NCI-H2081 (cell line): ENCODE measurements at places on chromosomes 6 and 20.

GRCh38 chr6:52546678-52547077 is 30.2 kb downstream of the TRAM2 start:
- DNase-seq = no peak

DNA sequence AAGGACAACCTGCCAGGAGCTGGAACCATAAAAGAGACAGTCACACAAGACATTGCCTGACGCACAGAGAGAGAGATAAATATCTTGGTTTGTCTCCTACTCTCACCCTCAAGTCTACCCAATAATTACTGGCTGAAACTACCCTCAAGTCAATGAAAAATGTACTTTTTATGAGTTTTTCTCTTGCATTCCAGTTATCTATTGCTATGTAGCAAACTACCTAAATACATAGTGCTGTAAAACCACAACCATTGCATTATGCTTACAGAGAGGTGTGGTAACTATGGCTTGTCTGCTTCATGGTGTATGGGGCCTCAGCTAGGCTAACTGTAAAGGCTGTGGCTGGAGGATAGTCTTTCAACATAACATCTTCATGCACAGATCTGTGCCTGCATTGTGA is 247.8 kb downstream of the HAO1 start:
- no peak for DNase-seq

DNA sequence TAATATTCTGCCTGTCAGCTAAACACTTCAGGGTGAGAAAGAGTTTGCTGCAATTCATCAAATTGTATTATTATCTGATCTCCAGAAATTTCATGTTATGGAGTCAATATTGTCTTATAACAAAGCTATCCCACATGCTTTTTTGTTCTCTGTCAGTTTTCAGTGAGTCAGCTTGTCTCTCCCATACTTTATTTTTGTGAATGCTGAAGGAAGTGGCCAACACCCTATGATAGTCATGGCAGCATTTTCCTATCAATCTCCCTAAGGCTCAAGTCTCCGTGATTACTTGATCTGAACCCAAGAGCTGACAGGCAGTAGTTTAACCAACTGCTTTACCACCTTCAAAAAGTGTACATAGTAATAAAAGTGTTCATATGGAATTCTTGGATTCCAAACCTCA is 42.2 kb downstream of the RFPL4B start:
- DNase-seq = no peak

DNA sequence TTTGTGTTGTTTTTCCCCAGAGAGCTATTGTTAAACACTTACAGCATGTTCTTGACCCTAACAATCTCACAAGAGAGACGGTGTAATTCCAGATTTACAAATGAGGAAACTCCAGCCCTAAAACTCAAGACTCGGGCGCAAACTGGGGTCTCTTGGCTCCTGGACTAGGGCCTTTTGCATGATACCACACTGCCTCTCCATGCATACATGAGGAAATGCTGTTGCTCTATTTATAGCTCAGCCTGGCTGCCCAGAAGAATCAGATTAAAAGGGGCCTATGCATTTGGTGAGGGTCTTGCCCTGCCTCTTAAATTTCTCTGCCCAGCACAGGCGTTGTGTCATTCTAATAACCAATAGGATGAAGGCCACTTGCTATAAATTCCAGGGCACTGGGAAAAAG is 30.5 kb upstream of the SNRPB2 start:
- no peak for DNase-seq

- no peak for DNase-seq
Observed at GRCh38 chr6:151422981-151423380, 28.9 kb downstream of the RMND1 start.

GRCh38 chr6:147142684-147143245 is 61.5 kb upstream of the STXBP5 start:
- no peak for DNase-seq

GRCh38 chr6:121247386-121247785 is 86.9 kb downstream of the TBC1D32 start:
- no peak for DNase-seq

DNA sequence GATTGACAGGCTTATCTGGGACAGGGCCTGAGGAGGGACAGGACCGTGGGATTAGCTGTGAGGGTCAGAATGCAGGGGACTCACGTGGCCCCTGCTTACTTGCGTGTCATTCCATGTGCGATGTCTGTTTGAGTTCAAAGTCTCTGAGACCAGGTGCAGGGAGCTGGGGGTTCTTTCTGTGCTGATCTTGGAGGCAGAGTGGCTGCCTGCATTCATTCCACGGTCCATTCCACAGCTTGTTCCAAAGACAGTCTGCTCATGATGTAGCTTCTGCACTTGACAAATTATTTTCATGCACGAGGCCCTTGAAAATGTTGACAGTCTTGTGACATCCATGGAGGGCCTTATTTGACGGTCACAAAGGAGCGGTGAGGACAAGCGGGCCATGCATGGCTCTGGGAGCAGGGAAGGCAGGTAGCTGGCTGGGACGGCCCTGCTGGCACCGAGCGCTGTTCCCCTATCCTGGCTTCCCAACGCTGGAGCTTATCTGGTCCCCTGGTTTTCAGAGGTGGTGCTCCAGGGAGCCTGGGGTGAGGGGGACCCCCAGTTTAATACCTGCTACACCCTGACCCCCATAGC is 156.3 kb upstream of the RNF24 start:
- no peak for DNase-seq

GRCh38 chr6:140311146-140311545 is 936.7 kb upstream of the CITED2 start:
- no peak for DNase-seq

DNA sequence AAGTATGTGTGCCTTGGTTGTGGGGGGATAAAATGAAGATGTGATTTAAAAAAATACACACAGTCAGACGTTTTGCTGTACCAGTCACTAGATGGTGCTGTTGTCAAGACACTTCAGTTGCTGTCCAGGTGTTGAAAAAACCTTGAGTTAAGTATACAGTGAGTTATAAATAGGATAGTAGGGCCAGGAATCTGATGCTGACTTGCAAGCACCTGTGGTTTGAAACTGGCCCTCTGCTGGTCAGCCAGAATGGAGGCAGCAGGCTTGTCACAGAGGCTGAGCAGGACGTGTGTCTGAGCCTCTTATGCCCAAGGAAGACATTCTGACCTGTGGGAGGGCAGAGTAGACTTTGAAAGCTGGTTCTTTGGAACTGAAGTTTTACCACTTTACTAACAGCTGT is 27.8 kb downstream of the RNF8 start:
- peak; percentile 71 for DNase-seq

GRCh38 chr20:47950124-47950912 is 165.0 kb upstream of the SULF2 start:
- DNase-seq = peak; percentile 15

DNA sequence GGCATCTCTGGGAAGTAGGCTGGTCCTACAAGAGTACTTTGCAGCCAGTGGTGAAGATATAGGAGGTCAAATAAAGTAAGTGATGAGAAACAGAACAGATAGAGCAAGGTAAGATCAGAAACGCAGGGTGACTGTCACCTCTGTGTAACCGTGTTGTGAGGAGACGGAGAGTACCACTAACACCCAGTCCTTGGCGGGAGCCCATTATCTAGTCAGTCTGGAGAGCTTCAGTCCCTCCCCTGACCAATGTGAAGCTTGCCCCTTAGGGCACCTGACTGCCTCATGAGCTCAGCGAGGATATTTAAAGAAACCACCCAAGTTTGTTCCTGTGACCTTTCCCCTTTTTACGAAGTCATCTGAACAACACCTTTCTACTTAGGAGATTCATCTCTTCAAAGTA is 110.0 kb downstream of the SAMD5 start:
- no peak for DNase-seq

GRCh38 chr6:25103603-25104002 is 167.8 kb upstream of the RIPOR2 start:
- no peak for DNase-seq

DNA sequence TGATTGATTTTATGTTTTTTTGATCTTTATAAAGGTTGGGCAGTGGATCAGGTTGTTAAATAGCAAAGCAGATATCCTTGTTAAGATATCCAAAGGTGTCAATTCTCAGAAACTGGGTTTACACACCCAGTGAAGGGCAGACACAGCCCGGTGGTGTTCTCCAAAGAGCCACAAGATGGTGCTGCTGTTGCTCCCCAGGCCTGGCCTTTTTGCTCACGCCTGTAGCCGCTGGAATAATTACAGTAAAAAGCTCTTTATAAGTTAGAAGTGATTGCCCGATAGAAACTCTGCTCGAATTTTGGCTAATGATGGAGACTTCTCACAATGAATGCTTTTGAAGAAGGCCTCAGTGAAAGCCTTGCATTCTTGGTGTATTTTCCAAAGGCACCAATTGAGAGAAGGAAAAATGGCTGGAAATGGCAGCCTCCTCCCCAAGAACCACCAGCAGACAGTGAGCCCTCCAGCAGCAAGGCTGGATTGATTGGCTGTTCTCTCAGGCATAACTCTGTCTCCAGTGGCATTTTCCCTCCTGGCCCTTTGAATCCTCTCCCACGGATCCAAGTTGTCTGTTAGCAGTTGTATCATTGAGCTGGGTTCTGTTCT is 120.5 kb upstream of the CHD6 start:
- peak; percentile 55 for DNase-seq

GRCh38 chr6:121242386-121242785 is 91.9 kb downstream of the TBC1D32 start:
- no peak for DNase-seq

DNA sequence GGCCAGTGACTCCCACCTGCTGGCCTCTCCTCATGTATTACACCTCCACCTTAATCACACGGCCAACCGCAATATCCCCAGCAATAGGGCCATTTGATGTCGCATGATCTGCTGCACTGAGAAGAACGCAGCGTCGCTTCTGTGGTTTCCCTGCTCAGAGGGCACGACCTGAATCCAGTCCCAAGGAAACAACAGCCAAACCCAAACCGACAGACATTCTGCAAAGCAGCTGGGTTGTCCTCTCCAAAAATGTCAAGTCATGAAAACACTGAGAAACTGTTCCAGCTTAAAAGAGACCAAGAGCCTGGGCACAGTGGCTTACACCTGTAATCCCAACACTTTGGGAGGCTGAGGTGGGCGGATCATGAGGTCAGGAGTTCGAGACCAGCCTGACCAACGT is 7.5 kb upstream of the BPI start:
- no peak for DNase-seq

- no peak for DNase-seq
Observed at GRCh38 chr6:52317841-52318581, 33.5 kb upstream of the MCM3 start.

DNA sequence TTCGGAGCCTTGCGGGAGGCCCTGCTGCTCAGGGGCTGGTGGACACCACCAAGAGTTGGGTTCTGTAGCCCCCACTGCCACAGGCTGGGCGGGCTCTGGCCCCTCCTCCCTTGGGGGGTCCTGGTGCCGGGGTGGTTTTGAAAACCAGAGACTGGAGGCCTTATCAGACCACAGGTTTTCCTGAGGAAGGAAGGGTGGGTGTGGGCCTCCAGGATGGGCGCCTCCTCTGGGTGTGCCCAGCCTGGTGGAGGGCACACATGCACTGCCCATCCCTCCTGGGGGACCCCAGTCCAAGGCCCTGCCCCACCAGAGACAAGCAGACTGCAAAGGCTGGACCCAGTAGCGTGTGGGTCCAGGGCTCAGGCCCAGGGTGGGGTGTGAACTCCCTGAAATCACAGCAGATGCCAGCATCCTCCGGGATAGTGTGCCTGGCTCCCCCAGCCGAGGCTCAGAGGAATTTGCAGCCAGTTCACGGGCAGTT is 13.5 kb upstream of the ZBTB46 start:
- no peak for DNase-seq

- peak; percentile 23 for DNase-seq
Observed at GRCh38 chr6:138909511-138909910, 78.5 kb downstream of the REPS1 start.

GRCh38 chr6:89348372-89348771 is 4.2 kb downstream of the UBE2J1 start:
- DNase-seq = no peak

- DNase-seq = no peak
Observed at GRCh38 chr6:132712366-132712765, 1.5 kb downstream of the VNN1 start.

DNA sequence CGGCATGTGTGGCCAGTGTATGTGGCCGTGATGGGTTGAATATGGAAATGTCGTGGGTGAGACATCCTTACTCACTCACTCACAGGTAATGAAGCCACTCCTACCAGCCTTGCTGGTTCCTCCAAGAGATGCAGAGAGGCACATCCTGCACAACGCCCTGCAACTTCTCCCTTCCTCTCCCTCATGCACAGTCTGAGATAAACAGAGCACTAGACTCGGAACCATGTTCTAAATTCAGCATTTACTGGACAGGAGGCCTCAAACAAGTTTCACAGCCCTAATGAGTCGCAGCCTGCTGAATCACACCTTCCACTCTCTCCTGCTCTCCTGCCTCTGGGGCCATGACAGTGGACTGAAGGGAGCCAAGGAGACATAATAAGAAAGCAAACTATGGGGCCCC is 91.2 kb downstream of the ISM1 start:
- no peak for DNase-seq

DNA sequence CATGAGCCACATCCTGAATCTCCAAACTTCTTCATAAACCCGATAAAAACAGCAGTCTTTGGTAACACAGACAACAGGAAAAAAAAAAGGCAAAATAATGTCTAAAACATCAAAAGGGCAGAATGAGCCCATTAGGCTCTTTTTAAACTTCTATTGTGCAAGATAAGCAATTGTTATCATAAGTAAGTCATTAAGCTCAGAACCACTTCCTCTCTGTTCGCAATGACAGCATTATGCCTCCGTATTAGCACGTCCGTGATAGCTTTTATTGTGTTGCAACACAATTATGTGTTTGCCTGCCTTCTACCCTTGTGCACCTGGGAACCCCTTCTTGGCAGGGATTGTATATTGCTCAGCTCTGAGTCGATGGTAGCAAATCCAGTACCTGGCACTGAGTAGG is 147.1 kb downstream of the LRFN2 start:
- no peak for DNase-seq

DNA sequence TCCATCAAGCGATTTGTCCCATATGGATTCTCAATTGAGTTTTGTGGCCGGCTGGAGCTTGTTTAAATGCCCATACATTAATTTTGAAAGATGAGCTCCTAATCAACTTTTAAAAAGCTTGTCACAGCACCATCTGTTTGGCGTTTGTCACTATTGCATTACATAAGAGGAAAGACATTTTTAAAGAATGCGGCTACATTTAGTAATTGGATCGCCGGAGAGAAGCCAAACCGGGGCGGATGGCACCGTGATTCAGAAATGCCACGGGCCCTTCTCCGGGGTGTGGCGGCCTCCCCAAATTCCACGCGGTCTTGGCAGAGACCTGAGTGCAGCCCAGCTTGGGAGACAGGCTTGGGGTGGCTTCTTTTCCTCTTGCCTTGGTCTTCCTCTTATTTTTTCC is 67.7 kb upstream of the ZNFX1 start:
- DNase-seq = no peak

DNA sequence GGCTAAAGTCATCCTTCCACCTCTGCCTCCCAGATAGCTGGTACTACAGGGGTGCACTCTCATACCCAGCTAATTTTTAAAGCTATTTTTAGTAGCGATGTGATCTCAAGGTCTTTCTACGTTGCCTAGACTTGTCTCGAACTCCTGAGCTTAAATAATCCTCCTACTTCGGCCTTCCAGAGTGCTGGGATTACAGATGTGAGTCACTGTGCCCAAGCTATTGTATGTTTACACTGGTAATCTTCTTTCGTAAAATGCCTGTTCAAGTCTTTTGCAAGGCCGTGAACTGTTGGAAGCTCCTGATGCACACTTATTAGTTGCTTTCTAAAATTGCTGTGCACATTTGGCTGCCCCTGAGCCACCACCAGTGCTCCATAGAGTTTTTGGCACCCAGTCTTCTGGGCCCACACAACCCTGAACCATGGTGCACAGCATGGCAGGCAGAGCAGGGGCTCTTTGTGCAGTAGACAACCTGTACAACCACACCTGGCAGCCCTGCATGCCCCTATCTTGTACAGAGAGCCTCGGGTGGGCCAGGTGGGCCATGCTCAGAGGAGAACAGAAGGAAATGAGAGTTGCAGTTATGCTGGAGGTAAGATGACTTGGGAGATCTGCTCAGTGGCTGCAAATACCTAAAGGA is 33.3 kb downstream of the PDRG1 start:
- no peak for DNase-seq
